Urothelium cell line (cell line): ENCODE measurements at places on chromosomes 2 and 18.

GRCh38 chr2:58607448-58607847 is 366.3 kb upstream of the FANCL start:
- DNase-seq, result no peak

- DNase-seq, result no peak
These were observed 1.7 kb downstream of the ALLC start for GRCh38 chr2:3659447-3660432.

DNA sequence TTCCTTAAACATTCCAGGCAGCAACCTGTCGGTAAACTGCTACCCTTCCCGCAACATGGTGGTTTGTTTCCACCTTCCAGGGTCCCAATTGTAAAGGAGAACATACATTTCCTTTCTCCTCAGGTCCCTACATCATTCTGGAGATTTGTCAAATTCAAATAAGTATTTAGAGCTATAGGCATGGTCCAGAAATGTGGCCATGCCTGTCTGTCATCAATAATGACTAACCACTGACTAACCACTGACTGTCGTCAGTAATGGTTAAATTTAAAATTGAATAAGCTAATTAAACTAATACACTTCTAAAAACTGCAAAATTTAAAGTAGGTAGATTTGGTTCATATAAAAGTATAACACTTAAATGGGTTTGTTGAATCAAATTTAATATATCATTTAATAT is 984.0 kb upstream of the SLC39A10 start:
- DNase-seq, result no peak

GRCh38 chr18:36415625-36416024 is 118.1 kb downstream of the FHOD3 start:
- no peak for DNase-seq

- peak; percentile 43 for DNase-seq
These were observed 18.4 kb downstream of the TFCP2L1 start for GRCh38 chr2:121266543-121267106.

DNA sequence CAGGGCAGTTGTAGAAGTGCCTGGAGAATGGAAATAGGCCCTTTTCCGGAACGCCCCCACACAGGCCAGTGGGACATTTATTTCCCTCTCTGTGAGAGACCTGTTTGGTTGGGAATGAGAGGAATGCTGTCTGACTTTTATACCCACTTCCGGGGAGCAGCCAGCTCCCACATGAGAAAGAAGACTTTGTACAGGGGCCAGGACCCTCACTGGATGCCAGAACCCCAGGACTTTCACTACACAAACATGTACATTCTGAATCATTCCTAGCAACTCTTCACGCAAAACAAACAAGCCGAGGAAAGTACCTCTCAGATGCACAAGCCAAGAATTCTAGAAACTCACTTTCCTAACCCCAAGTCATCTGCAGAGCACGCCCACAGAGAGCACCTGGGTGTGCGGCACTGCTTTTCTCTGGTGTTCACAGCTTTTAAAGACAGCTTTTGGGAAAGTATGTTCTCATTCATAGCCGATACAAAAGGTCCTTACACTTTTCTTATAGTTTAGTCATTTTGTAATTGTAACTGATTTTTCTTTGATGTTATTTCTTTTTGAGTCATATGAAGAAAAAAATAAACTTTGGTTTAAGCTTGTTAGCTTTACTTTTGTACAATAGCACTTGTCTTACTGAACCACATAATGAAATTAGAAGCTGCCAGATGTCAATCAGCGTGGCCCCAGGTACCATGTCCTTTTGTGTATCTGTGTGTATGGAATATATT is 856.1 kb upstream of the ID2 start:
- DNase-seq, result peak; percentile 76

DNA sequence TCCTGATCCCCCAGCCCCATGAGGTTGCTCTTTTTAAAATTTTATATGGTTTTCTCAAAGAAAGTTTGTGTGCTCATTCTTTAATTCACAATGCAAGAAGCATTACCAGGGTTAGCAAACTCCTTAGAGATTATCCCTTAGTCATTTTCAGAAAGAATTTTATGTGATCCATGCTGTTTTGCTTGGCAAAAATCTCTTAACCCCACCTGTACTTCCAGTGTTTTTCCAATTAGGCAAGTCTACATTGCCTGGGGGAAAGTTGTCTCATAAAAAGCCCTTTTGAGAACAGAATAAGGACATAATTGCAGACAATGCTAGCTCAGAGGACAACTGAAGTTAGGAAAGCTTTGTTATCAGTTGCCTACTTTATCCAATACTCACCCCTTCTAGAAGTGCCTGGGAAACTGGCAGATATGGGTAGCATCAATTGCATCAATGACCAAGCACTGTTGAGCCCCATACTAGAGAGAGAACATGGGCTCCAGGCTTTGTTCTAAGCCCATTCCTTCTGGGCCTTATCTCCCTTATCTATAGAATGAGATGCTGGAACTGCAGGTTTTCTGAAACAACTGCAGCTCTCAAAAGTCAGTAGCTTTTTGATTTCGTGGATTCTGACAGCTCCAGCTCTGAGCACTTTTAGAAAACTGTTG is 265.9 kb upstream of the SPHKAP start:
- DNase-seq, result no peak

- no peak for DNase-seq
These were observed 560.2 kb downstream of the LRP1B start for GRCh38 chr2:141570474-141571131.

- peak; percentile 21 for DNase-seq
These were observed 446 bp upstream of the RHBDD1 start for GRCh38 chr2:226835420-226835795.

DNA sequence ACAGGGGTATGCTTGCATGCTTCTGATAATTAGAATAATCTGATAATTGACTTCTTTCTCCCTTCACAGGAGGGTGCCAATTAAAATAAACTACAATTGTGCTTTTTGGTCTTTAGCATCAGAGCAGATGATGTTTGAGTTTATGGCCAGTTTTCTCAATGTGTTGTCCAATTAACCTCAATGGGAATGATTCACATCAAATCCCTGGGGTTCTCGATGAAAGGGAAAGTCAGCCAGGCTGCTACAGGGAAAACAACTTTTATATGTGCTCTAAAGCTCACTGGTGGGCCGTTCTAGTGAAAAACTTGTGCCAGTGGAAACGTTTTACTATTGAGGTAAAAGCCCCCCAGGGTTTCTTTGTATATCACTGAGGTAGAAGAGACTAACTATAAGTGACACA is 887.3 kb upstream of the CRIM1 start:
- DNase-seq, result no peak

- no peak for DNase-seq
These were observed 47.5 kb downstream of the MRPS5 start for GRCh38 chr2:95073856-95074662.

DNA sequence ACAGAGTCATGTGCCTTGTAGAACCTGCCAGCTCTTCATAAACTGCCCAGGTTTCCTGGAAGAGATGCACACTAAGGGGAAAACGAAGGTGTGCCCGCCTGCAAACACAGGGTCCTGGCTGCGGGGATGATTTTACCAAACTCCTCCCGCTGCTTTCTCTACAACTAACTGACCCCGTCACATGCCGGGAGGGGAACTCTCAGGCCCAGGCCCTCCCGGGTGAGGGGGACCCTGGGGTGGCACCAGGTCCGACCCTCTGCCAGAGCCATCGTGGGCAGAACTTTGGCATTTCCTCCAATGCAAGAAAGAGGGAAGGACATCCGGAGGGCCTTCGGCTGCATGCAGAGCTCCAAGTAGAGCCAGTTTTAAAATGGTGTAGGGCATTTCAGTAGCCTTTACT is 28.6 kb downstream of the CAPN13 start:
- DNase-seq, result no peak

DNA sequence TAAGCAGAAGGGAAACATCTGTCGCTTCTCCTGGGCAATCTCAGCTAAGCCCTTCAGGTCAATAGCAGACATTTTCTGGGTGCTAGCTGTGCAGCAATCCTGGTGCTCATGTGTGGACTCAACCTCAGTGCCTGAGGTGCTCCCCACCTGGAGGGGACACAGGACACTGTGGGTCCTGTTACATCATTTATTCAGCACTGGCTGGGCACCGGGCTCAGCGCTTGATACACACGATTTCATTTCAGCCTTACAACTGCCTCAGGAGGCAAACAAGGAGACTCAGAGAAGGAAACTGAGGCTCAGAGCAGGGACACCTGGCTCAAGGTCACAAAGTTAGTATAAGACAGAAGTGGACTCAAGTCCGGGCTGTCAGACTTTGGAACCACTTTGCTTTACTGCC is 46.7 kb downstream of the MARCO start:
- no peak for DNase-seq

DNA sequence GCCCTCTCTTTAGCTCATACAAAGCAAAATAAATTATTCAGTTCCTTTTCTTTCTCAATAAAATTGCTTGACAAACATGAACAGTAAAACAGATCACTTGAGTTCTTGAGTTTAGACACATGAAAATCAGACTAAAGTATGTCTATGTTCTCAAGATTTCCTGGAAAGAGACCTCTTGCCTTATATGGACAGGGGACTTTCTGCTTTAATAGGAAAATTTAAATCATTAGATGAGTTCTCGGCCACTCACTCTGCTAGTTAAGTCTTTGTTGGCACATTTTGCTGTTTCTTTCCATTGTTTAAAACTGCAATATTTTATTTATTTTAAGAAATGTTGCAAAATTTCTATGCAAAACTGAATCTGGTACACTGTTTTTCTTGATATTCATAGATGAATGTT is 207.8 kb downstream of the RND3 start:
- no peak for DNase-seq

DNA sequence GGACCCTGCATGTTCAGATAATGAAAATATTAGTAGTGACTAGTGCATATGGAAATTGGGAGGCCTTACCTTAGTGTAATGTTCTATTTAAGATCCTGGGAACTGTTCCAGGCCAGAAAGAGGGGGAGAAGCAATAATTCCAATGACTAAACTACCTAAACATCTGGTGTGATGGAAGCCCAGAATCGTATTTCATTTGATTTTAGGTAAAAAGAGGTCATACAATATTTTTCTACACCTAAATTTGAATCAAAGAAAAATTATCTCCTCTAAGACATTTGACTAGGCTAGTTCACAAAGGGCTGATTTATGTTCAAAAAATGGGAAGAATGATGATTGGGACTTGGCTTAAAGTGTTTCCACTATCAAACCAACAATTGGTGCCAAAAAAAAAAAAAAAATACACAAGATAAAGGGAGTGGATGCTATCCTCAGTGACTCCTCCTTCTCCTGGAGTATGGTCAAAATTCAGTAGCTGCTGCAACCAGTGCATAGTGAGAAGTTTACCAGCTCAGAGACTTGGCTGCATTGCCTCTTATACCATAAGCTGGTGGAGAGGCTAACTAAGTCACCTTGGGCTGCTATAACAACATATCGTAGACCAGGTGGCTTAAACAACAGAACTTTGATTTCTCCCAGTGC is 1038.3 kb upstream of the ACVR2A start:
- DNase-seq, result no peak

- DNase-seq, result no peak
These were observed 225.4 kb downstream of the TWIST2 start for GRCh38 chr2:239073270-239073669.

- no peak for DNase-seq
These were observed 282.1 kb downstream of the BCL2 start for GRCh38 chr18:63037491-63037890.

DNA sequence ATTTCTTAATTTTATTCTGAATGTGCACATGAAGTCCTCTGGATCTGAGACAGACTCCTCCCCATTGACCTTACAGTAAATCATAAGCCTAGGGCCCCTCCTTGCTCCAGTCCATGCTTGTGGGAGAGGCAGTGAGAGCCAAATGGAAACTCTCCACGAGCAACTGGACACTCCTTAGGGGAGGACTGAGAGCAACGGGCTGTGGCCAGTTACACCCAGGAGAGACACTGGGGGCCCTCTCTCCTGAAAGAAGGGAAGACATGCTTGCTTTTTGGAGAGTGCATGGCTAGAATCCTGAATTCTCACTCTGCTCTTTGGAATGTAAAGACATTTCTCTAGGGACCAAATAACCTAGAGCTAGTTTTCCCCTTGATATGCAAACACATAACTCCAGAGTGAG is 49.0 kb upstream of the BIN1 start:
- DNase-seq, result no peak

GRCh38 chr18:63378919-63379638 is 12.1 kb upstream of the KDSR start:
- DNase-seq, result no peak

DNA sequence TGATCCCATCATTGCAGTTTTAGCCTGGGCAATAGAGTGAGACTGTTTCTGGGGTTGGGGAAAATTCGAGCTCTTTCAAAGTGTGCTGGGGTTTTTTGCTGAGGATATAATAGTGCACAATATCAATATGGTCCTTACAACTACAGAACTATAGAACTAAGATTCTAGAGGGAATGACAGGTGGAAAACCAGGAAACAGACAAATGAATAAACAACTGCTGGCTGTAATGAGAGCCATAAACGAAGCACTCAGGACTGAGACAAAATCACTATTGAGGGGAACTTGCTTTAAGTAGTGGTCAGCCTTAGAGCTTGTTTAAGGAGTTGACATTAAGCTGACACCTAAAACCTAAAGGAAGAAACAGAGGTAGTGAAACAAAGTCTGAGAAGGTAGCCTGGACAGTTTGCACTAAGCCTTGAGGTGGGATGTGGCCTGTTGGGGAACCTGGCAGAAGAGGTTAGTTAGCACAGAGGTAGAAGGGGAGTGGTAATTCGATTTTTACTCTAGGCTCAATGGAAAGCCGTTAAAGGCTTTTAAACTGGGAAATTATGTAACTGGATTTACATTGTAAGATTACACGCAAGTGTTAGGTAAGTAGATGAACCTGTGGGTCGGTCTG is 33.8 kb downstream of the LCLAT1 start:
- DNase-seq, result no peak

- no peak for DNase-seq
These were observed 136.4 kb downstream of the THSD7B start for GRCh38 chr2:136901732-136902131.

DNA sequence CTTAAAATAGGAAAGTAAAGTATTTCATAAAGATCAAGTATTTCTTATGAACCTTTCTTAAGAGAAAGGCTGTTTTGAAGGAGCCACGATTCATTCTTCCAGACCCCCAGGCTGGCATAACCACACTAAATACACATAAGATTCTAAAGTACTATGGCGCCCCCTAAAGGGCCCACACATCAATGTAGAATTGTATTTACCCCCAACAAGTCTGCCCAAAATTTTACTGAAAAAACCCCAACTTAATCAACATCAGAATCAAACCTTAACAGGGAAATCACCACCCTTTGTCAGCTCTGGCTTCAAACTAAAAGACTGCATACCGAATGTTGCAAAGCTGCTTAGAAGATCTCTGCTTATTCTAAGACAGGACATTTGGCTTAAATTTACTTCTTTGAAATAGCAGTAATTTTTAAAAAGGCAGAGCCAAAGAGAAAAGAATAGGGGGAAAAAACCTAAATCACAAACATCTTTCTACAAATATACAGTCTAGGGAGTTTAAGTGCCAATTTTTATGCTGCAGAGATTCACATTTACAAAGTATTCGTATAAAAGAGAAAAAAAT is 20.4 kb upstream of the BCL2 start:
- DNase-seq, result no peak

- peak; percentile 22 for DNase-seq
These were observed 129.9 kb downstream of the PRPF40A start for GRCh38 chr2:152587187-152587947.
